Substantia nigra (tissue), 51 donors: ENCODE measurements at places on chromosomes 13 and 19.

- DNase-seq = peak; percentile 50
Measured at GRCh38 chr13:20902438-20903163, at the start of gene XPO4. Gene XPO4 (minus strand): TSS chr13:20902746. CDS start chr13:20902738, 8 bp downstream.

DNA sequence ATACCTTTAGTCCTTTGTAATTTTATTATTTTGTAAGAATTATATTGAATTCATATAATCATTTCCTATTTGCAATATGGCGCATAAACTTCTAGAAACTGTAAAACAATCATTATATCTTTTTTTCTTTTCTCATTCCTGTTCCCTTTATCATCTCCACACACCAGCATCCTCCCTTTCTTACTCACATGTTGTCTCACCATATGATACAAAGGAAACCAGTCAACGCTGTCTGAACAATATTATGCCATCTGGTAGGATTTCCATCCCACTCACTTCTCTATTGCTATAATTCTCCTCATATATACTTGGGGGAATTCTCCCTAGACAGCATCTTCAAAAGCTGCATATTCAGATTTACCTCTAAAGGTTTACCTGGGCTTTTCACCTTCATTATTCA, 389.8 kb downstream of the NDFIP2 start:
- DNase-seq = no peak

- DNase-seq = no peak
Measured at GRCh38 chr13:24267274-24267673, 42.1 kb upstream of the C1QTNF9 start.

DNA sequence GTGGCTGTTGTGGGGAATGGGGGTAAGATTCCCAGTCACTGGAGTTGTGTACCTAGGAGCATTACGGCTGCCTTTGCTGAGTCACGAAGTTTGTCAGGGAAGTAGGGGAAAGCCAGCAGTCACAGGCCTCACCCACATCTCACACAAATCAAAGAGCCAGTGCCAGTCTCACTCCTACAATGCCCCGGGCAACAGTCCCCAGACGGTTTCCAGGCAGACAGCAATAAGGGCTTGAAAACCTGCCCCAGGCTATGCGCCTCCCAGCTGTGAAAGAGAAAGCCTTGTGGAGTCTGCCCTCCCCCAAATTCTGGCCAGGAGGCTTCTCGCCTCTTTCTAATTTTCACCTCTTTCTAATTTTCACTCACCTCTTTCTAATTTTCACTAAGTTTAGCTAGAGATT, 142.3 kb upstream of the EDNRB start:
- no peak for DNase-seq

- DNase-seq = no peak
Measured at GRCh38 chr13:113912596-113912995, 48.7 kb upstream of the GAS6 start.

DNA sequence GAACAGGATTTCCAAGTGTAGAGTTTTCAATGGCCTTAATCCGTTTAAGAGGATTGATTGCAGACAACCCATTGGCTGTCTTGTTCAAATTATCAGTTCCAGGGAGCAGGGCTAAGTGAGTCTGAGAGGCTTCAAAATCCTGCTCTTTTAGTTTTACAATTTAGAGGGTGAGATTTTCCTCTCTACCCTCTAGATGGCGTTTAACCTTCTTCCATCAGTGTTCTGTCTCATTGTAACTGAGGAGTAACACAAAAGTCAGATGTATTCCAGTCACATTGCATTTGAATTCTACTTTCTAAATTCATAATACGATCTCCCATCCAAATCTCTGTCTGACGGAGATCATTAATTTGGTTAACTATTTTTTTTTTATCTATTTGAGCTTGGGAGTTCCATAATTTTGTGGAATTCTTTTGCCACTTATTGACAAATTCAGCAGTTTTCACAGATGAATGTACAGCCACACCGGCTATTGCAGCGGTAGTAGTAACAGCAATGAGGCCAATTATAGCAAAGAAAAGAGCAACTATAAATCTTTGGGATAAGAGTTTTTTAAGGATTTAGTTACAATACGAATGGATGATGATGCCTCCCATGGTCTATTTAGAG, 7.8 kb upstream of the C19orf84 start:
- no peak for DNase-seq

- DNase-seq = no peak
Measured at GRCh38 chr19:9850235-9850959, 15.3 kb downstream of the PIN1 start.

DNA sequence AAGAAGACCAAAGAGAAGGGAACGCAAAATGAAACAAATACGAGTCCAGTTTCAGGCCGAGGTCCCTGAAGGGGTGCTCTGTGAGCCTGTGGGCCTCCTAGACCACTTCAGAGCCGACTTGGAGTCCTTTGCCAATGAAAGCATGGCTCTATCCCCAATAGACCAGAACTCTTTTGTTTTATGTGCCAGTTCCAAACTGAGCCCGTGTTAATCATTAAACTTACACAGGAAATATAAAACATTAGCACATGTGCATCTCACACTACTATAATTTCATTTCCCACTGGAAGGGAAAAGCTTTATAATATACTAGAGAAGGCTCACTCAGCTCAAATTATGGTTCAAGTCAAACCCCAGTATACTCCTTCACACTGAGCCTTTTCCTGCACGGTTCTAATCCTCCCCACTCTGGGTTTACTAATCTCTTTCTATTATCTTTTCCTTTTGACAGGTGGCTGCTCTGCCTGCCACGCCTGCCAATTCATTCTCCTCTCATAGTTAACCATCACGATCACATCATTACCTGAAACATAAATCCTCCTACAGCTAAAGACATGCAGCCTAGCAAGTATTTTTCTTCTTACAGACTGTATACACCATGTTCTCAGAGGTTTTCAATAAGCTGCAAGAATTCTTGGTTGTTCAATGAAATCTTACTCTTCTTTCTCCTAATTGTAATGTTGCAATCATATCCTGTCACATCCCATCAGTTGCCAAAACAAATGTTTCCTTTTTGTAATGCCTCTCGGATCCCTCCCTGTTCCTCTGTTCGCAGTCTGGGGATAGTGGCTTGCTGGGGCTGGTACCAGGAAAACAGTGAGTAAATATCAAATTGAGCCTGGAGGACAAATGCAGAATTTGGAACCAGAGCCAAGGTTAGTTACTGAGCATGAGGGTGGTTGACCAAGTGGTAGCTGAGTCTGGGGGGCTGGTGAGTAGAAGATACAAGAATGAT, 18.8 kb upstream of the WASF3 start:
- DNase-seq = no peak

GRCh38 chr13:113825841-113826240, 38.0 kb downstream of the GAS6 start:
- no peak for DNase-seq

DNA sequence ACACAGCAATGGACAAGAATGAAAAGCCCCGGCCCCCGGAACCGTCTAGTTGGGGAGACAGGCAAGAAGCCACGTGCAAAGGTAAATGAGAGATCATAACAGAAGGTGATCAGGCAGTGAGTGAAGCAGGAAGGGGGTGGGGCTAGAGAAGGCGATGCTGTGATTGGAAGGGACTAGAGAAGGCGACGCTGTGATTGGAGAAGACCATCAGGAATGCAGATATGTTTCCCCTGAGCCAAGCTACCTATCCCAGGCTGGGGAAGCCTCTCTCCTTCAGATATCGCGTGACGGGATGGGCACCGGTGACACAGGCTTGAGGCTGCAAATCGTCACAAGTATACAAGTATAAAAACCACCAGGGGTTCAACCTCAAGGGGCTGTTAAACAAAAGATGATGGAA, 21.8 kb downstream of the DCAF15 start:
- DNase-seq = no peak

DNA sequence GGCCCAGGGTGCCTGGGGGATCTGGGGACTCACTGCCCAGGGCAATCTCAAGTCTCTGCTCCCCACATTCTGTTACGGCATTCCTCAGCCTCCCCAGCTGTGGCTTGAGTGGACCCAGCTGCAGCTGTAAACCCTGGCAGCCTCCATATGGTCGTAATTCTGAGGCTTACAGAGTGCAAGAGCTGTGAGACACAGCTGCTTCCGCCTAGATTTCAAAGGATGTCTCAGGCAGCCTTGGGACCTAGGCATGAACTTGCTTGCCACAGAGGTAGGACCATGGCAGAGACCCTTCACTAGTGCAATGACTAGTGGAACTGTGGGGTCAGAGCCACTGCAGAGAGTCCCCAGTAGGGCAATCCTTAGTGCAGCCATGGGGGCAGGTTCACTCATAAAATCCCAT, 297.5 kb downstream of the ENOX1 start:
- no peak for DNase-seq
